ENCODE measurements at places on chromosomes 12 and 14.

- no peak for DNase-seq
Observed at GRCh38 chr14:23663127-23663526, 27.0 kb downstream of the DHRS2 start.

DNA sequence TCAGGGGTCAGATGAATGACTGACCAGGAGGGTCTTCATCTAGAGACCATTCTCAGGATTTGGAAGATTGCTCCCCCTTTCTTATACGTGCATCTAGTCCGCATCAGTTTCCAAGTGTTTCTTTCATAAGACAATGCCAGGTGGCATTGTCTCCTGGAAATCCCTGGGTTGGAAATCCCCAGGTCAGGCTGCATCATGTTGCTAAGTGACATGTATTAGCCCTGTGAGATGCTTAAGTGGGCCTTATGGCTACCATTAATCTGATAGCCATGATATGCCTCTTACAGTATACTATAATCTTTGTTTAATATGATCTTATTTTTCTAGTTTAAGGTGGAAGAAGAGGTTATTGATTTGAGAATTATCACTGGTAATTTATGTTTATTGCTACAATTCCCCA, 92.8 kb downstream of the DIO3 start:
- no peak for DNase-seq

GRCh38 chr14:23443881-23444280, 8.4 kb upstream of the MYH7 start:
- no peak for DNase-seq

DNA sequence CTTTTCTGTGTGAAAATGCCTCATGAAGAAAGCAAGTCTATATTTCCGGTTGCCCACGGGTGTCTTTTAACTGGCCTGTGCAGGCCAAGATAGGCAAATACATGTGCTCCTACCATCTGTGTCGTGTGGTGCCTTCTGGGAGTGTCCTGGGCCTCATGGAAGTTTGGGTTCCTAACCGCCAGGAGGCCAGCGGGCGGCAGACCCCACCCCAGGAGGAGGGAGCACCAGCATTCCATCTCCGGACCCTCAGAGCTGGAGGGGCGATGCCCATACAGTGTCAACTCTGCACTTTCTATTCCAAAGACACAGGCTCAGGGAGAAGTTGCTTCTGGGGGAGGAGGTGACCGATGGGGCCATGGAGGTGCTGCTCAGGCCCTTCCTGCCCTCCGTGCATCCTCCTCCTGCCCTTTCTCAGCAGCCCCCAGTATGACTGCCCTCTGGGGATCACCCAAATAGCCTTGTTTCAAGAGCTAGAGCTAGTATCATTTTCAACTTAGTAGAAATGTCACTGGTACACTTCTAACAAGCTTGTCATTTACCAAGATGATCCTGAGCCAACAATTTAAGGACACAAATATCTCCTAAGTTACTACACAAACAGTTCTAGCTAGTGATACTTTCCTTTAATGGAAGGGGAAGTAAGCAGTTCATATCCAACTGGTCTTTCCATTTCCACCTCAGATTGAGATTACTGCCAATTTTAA, 17.8 kb downstream of the CCDC92 start:
- DNase-seq, result peak; percentile 52

- DNase-seq, result no peak
Observed at GRCh38 chr12:112408621-112409020, 784 bp downstream of the RPL6 start.

Measured in coronary artery (tissue), 2 donors.